ENCODE measurements at places on chromosomes 11 and 22. TPM values are rescaled to one million over a fixed set of nuclear protein-coding genes. Genes with fewer than 3 reads are reported as not detected.
A peak's percentile ranks its signal among the peaks of the same experiment; 100 is the strongest.

The PHLDA2 gene
- 2.4 TPM for total RNA-seq

The ZBTB16 gene
- 6.4 TPM for total RNA-seq

The CTSF gene
- total RNA-seq, result 45.5 TPM

The SCUBE2 gene
- total RNA-seq, result 1.5 TPM

- peak; percentile 35 for DNase-seq
These were observed 11.2 kb upstream of the BID start for GRCh38 chr22:17785185-17786184.

DNA sequence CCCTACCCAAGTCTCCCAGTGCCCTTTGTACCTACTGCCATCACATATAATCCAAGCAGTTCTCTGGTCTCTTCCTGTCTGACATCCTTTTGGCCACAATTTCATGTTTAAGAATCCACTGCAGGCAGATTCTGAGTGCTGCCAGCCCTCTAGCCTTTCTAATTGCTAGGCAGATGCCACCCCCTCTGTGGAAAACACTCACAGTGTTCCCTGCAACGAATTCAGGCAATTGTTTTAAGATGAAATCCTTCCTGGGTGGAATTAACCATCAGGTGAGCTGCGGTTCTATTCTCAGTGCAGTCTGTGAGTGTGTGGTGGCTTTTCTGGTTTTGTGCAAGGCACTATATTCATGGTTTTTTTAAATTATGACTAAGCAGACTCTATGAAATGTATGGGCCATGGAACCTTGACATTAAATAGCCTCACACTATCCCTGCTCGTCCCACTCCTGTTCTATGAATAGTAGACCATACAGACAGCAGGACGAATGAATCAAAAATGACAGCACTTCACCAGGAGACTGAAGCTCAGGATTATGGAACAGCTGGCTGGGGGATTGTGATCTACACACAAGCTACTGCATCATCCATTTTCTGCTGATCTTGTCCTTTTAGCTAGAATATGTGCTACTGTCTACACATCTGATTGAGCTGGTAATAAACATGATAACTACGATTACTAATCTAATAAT is 29.8 kb upstream of the BMAL1 start:
- DNase-seq, result no peak

DNA sequence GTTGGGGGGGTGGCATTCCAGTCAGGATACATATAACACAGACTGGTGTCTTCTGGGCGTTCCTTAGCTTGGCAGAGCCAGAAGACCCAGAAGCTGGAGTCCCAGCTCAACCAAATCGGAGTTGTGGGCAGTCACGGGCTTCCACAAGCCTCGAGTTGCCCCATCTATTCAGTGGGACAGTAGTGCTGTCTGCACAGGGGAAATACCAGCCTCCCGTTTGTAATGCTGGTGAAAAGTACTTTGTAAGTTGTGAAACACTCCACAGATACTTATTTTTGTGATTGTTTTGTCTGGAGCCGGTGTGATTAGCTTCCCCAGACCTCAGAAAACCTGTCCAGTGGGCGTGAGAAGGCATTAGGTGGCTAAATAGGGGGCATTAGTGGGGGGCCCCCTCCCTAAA is 13.6 kb downstream of the DGKZ start:
- no peak for DNase-seq

- DNase-seq, result no peak
These were observed 41.5 kb upstream of the CNTN5 start for GRCh38 chr11:98979205-98979604.

- peak; percentile 42 for DNase-seq
These were observed 32.3 kb downstream of the ARVCF start for GRCh38 chr22:19984201-19984753.
